ENCODE measurements at places on chromosomes 1 and 21. TPM values are rescaled to one million over a fixed set of nuclear protein-coding genes. Genes with fewer than 3 reads are reported as not detected.

Gene FCER1G
- not detected for total RNA-seq

Gene SLAMF7
- total RNA-seq, result not detected

Gene C1orf167
- total RNA-seq, result 0.52 TPM

Gene MAEL
- not detected for total RNA-seq

Gene DCDC2B
- not detected for total RNA-seq

Gene GUCA2B
- not detected for total RNA-seq

Gene COL9A2
- total RNA-seq, result 2.3 TPM

Gene TSACC
- 0.65 TPM for total RNA-seq

Gene PCP4
- not detected for total RNA-seq

Gene ASTN1
- not detected for total RNA-seq

Gene SGIP1
- 2.2 TPM for total RNA-seq

Gene GNAT2
- 0.22 TPM for total RNA-seq

Gene SPATA21
- total RNA-seq, result not detected

Gene PDZK1IP1
- total RNA-seq, result not detected

Gene OR6F1
- total RNA-seq, result not detected

Gene CYP4A11
- not detected for total RNA-seq

Gene FGGY
- 27.0 TPM for total RNA-seq

Gene MFAP2
- total RNA-seq, result 20.3 TPM

Gene MTFR1L
- 53.9 TPM for total RNA-seq

Gene SZT2
- 33.2 TPM for total RNA-seq

Gene AMY2A
- not detected for total RNA-seq

Gene TRNP1
- 8.4 TPM for total RNA-seq

Gene IRF6
- total RNA-seq, result 0.43 TPM

Gene ELF3
- total RNA-seq, result 0.13 TPM

Gene TRIM17
- total RNA-seq, result 0.13 TPM

Gene LAPTM5
- total RNA-seq, result 0.13 TPM

Gene FCRL4
- total RNA-seq, result not detected

Gene AADACL3
- total RNA-seq, result not detected

Gene AGT
- total RNA-seq, result 2.1 TPM

Gene PDC
- not detected for total RNA-seq

Gene AADACL4
- not detected for total RNA-seq

Gene FAM3B
- not detected for total RNA-seq
